ENCODE measurements at places on chromosomes 7 and 10.

DNA sequence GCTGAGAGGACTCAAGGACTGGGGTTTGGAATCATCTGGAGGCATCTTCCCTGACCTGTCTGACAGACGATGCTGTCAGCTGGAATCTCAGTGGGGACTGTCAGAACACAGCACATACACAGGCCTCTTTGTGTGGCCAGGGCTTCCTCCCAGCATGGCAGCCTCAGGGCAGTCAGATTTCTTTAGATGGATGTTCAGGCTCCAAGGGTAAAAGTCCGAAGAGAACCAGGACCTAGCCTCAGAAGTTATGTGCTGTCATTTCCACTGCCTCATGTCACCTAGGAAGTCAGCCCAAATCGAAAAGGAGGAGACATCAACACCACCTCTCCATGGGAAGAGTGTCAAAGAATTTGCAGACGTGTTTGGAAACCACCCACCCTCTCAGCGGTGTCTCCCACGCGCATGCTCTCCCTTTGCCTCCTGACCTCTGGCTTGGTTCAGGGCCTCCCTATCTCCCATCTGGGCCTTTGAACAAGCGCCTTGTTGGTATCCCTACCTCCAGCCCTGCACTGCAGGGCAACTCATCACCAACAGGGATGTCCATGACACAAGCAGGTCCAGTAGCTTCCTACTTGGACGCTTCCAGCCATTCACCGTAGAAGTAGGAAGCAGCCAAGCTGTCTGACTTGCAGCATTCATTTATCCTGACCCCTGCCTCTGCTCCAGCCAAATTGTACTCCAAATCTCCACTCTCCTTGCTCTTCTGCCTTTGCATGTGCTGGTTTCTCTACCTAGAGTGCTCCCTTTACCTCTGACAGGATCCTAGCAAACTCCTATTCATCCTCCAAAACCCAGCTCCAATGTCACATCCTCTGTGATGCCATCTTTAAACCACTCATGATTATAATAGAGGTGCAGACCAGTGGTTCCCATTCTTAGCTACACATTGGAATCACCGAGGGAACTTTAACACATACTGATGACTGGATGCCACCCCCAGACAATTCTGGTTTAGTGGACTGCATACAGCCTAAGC, 121.6 kb downstream of the OAT start:
- DNase-seq, result no peak

DNA sequence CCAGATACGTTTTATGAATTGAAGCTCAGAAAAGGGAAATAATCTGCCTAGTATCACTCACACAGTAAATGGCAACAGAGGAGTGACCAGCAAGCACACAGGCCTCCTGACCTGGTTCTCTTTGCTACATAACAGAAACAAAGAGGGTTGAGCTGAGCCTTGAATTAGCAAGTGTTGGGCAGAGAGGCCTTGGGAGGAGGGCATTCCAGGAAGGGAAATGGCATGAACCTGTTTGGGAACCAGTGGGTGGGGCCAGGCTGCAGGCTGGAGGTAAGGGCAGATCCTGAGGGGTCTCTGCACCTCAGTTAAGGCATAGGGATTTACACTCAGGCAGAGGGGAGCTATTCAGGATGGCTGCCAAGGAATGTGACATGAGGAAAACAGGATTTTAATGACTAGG, 24.8 kb upstream of the CYCS start:
- no peak for DNase-seq

DNA sequence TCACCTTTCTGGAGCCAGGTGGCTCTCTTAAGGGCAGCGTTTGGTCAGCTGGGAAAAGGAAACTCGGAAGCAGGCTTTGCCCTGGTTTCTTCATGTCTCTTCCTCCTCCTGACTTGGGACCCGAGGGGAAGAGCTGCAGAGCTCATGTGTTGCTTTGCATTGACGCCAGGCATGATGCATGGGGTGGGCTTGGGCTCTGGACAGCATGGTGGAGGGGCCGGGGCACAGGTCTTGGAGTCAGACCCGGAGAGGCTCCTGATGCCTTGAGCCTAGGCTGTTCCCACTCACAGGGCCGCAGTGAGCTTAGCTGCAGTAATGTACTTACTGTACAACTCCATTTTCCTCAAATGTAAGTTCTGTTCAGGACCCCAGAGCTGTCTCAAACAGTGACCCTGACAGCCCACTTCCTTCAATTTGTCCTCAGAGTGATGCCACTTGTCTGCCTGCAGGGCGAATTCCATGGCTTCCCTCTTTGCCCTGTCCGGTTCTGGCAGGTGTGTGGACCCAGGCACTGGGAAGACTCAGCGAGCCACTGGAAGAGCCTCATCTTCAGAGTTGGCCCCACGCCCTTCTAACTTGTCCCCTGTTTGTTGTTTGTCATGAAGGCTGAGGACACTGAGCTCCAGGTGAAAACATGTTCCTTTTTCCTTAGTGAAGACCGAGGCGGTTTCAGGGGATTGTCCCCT, 50.2 kb downstream of the ZNF467 start:
- no peak for DNase-seq

GRCh38 chr10:49609006-49609282, 1.2 kb upstream of the SLC18A3 start:
- no peak for DNase-seq

GRCh38 chr10:71568896-71569492, 150.6 kb downstream of the C10orf105 start:
- no peak for DNase-seq

DNA sequence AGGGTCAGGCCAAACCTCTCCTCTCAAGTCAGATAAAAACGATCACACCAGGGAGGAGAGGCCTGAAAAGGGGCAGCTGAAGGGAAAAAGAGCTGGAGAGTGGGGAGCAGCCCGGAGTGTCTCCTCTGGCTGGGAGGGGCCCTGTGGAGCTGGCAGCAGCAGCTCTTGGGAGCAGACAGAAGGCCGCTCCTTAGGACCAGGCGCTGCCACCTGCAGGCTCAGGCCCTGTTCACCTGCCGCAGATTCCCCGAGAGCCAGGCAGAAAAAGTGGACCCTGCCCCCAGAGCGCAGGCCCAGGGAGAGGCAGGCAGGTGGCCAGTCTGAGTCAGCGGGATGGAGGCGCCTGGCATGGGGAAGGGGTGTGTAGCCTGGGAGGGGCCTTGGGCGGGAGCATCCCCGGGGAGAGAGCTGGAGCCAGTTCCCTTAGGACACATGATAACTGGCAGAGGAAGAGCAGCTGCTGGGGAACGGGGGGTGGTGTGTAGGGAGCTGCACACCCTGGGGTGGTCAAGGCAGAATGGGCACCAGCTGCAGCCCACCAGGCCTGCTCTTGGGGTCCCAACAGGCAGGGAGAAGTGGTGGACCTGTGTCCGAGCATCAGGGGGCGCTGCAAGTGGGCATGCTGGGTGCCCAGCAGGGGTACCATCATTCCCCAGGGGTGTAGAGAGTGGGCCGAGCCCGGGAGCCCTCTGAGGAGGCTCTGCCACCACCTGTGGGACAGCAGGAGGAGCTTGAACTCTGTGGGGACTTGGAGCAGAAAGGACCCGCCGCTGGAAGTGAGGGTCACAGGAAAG, 177.2 kb upstream of the RHEB start:
- no peak for DNase-seq

DNA sequence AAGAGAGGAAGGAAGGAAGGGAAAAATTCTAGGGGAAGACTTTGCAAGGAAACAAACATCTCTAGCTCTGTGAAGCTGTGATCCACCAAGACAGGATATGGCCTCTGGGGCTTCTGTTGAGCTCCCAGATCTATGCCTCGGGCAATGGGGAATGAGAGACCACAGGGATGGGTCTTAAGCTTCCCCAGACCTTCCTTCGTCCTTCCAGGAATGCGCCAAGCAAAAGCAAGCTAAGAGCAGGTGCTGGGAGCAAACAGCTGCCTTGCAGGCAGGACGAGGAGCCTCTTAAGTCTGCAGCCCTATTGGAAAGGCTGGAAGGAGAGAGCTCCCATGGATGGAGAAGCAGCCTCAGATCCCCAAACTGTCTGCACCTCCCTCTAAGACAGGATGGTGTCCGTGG, 21.9 kb upstream of the ELN start:
- DNase-seq, result no peak

- no peak for DNase-seq
Measured at GRCh38 chr10:75722609-75723008, 291.2 kb downstream of the LRMDA start.

- peak; percentile 62 for DNase-seq
Measured at GRCh38 chr7:159008417-159008816, 136.2 kb downstream of the VIPR2 start.

- DNase-seq, result no peak
Measured at GRCh38 chr7:148398844-148399365, 191.7 kb upstream of the C7orf33 start.

DNA sequence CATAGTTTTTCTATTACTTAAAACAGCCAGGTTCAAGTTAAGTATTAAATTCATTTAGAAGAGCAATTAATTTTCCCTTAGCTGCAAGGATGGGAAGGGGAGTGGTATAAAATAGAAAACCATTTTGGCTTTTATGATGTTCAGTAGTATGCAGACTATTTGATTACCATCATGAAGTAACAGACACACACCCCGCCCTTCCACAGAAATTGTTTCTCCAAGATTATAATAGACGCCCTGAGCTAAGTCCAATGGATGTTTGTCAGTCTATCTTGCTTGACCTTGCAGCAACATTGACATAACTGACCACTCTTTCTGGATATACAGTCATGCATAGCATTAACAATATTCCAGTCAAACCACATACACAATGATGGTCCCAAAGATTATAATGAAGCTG, 42.3 kb downstream of the CPEB3 start:
- DNase-seq, result no peak

GRCh38 chr7:68893411-68893810, 704.9 kb upstream of the AUTS2 start:
- DNase-seq, result no peak

DNA sequence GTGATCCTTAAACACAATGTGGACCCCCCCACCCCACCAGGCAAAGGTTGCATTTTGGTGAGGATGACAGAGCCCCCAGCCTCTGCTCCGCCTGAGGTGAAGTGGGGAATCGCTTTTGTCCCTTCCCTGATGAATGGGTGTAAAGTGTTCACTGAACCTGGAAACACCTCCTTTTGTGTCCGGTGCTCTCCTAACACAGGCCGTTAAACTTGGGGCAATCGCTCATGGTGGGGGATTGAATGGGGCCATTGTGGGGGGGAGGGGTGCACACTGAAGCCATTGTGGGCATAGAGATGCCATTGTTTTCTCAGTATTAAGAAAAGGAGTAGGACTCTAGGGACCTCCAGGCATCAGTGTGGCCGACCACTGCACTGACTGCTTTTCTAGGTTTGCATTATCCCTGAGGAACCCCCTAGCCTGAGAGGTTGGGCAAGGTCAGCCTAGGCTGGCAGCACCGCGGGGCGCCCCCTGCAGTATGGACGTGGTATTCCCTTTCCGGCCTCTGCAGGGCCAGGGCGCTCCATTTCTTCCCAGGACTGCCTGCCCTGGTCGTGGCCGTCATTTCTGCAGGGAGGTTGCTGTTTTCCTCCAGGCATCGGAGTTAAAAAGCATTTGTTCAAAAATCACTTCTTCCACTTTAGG, 158.3 kb downstream of the TCF7L2 start:
- DNase-seq, result no peak

DNA sequence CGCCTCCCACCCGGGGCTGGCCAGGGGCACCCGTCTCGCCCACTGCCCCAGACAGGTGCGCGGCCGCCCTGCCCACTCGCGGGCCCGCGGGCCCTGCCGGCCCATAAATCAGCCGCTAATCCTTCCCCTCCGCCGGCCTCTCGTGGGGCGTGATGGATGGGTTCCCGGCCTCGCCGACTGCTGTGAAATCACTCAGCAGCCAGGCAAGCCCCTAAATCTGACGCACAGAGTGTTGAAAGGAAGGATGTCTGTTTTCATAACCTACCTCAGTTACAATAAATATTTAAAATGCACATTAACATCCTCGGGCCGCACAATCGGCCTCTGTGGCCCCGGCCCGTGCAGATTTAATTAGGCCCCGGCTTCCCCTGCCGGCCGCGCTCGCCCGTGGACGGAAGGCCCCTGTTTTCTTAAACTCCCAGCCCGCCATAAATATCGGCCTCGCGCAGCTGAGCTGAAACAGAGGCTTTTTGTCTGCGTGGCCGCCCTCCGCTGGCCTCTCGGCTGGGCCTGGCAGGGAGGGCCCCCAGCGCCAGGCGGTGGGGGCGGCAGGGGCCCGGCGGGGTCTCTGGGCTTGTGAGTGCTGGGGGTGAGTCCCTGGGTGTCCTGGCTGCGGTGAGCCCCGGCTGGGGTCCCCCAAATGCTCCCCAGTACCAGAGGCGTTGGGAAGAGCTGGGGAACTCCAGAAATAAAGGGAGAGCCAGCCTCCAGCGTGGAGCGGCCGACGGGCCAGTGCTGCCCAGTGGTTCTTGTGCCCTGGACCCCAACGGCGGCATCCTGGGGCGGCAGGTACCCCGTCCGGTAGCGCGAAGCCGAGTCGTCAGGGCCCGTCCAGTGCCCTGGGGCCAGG, 90.7 kb downstream of the UNCX start:
- DNase-seq, result no peak

GRCh38 chr10:121662945-121663917, 65.0 kb upstream of the FGFR2 start:
- peak; percentile 53 for DNase-seq

- no peak for DNase-seq
Measured at GRCh38 chr10:110160522-110160921, 46.9 kb upstream of the MXI1 start.

DNA sequence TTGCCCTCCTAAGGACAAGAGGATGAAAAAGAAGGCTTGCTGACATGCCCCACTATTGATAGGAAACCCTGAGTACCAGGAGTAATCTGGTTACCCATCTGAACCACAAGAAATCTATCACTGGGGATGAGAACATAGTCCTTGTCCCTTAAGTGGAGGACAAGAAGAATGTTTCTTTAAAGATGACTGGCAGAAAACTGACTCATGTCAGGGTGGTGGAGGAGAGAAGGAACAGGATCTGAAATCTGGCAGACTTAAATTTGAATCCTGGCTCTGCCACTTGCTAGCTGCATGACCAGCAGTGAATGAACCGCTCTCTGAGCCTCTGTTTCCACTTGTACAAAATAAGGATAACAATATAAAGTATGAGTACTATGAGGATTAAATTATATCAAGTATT, 38.9 kb upstream of the XPNPEP1 start:
- no peak for DNase-seq

DNA sequence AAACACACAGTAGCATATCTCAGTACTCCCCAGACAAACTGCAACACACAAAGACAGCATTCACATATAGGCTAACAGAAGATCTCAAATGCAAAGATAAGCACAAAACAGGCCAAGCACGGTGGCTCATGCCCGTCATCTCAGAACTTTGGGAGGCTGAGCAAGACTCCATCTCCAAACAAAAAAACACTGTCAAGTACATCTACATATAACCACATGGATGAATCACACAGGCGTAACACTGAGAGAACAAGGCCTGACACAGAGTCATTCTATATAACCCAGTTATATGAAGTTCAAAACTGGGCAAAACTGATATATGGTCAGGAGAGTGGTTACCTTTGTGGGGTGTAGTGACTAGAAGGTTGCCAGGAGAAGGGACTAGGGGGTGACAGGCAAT, 506.4 kb downstream of the KCNMA1 start:
- DNase-seq, result no peak

DNA sequence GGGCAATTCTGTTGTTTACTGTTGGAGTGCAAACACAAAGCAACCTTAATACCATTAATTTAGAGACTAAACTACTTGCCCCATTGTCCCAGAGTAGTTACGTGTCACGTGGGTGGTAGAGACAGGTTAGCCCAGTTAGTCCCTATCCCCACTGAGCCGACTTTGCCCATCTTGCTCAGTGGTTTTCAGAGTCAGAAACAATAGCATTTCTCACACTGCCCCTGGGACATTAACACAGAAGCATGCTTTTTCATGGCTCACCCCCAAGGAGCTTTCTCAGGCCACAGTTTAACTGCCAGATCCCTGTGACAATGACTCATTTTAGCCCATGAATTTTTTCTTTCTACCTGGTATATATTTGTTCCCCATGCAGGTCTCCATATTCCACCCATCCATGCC, 271.0 kb downstream of the POU6F2 start:
- DNase-seq, result no peak

GRCh38 chr7:128398841-128399135, 11.0 kb downstream of the IMPDH1 start:
- no peak for DNase-seq

All from posterior cingulate gyrus (tissue), 11 donors.